ENCODE measurements at places on chromosomes 4 and X.

GRCh38 chr4:86678796-86679195 is 84.7 kb downstream of the PTPN13 start:
- no peak for ATAC-seq

DNA sequence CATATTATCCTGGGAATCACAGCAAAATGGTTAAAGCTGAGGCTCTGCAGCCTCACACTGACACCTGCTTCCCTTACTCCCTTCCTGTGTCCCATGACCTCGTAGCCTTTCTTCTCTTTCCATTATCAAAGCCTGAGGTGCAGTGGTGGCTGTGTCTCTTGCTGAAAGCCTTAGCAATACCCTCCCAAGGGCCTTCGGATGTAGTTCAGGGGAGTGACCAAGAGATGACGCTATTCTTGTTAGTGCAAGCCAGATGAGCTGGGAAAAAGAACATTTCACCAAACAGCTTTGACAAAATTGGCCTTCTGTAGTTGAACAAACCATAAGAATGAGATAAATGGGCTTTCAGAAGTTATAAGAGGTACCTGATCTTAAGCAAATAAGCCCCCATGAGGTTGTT is 31.6 kb downstream of the SMIM10L2A start:
- no peak for ATAC-seq

DNA sequence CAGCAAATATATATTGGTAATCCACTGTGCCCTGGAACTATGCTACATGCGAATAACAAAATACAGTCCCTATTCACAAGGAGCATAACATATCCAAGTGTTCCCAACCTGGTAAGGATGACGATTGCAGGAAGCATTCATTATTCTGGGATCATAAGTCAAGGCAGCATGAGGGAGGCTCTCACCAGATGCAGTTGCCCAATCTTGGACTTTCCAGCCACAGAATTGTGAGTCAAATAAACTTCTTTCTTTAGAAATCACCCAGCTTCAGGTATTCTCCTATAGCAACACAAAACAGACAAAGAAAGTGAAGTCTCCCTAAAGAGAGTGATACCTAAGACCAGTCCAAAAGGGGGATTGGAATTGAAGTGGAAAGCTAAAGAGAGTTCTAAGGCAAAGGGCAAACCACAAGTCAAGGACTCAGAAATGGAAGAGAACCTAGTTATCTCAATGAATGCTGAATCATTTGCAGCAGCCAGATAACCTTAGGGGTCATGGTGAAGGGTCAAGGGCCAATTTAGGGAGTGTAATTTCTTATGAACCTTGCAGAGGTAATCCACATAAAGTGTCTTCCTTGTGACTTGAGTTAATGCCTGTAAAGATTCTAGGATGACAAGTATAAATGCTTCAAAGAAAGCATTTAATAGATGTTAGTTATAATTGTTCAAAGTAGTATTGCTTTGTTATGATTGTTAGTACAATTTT is 103.1 kb upstream of the PCDH7 start:
- ATAC-seq = no peak

- ATAC-seq = no peak
Measured at GRCh38 chrX:129622757-129623301, 31.9 kb downstream of the APLN start.

DNA sequence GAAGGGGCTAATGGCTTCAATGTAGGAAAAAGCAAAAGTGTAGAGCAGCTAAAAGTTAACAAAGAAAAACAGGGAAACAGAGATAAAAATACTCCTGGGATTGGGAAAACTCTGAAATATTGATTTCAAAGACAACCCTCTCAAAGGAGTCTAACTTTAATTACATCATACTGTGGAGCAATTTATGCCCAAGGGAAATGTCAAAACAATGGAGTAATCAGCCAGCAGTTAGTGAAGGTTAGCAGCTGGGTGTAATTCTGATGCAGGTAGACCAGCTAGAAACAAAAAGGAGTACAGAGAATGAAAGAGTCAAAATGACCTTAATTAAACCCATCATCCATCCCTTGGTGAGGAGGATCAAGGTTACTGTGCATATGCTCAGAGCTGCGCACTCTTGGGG is 169.0 kb downstream of the ADAM29 start:
- ATAC-seq = no peak

GRCh38 chr4:176979416-176979815 is 186.7 kb upstream of the VEGFC start:
- ATAC-seq = no peak

DNA sequence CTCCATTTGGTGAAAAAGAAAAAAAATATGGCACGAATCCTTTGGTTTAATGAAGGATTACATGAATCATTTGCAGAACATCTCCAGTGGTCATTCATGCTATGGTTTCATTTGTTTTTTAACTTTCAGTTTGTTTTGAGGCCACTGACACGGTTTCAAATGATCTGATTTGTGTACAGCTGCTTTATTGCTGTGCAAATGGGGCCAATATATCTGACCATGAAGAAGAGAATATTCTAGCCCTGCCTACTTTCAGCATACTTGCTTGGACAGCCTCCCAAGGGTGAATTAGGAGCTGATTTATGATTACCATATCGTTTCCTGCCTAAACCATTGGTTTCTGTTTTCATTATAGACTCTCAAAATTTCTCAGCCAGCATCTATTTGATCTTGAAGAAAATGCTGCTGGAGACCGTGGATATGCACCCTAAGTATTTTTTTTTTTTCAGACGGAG is 30.7 kb downstream of the SPARCL1 start:
- ATAC-seq = no peak

DNA sequence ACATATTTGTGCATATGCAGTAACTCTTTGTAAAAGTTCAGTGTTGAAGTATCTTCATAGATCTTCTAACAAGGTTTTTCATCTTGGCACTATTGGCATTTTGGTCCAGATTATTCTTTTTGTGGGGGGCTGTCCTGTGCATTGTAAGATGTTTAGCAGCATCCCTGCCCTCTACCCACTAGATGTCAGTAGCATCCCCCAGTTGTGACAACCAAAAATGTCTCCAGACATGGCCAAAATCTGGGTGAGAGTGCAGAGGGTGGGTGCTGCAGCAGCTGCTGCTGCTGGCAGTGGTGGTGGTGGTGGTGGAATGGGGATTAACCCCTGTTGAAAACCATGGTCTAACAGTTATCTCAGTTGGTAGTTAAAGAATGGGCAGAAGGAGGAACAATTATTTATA is 370.0 kb downstream of the GPAT3 start:
- no peak for ATAC-seq

GRCh38 chr4:185738820-185739219 is 73.2 kb downstream of the SORBS2 start:
- ATAC-seq = no peak

DNA sequence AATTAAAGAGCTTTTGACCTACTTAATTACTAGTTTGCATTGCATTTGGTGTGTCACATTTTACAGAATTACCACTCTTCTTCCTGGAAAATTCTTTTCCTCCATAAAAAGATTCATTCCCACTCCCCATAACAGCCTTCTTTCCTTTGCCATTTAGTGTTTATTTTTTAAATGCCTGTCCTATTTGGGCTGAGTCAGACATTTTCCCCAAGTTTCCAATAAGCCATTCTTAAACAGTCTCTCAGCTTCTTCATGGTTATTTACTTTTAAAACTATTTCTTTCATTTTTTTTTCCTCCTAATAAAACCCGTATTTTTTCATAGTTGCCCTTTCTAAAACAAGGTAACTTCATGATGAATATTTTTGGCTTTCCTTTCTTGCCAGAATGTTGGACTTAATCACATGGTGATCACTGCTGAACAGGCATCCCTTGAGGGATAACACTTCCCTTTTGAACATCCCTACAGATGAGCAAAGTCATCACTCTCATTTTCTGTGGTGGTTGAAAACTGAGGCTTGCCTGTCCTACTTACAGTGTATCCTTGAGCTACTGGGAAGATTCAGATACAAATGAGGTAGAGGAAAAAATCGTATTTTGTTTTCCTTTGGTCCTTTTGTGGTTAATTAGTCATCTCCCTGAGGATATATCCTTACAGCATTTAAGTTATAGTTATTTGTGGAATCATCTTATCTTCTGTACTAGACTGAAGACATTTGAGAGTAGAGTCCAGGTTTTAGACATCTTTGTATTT is 520.5 kb upstream of the NR3C2 start:
- ATAC-seq = no peak

- ATAC-seq = peak; percentile 62
Measured at GRCh38 chrX:989959-990510, 222.4 kb downstream of the CRLF2 start.

DNA sequence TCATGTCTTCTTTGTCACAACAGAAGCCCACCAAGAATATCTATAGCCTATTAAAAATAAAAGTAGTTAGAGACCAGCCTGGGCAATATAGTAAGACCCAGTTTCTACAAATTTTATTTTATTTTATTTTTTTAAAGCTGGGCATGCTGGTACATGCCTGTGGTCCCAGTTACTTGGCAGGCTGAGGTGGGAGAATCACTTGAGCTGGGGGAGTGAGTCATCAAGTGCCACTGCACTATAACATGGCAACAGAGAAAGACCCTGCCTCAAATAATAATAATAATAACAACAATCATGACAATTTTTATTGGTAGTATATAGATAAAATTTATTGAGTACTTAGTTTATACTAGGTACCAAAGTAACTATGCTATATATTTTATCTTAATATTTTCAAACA is 93.0 kb upstream of the NPFFR2 start:
- ATAC-seq = no peak

GRCh38 chr4:80521438-80521837 is 185.9 kb downstream of the CFAP299 start:
- no peak for ATAC-seq

- peak; percentile 83 for ATAC-seq
Measured at GRCh38 chrX:15233416-15234015, 36.4 kb downstream of the ASB9 start.

GRCh38 chr4:139779691-139780090 is 114.1 kb downstream of the MGST2 start:
- no peak for ATAC-seq

DNA sequence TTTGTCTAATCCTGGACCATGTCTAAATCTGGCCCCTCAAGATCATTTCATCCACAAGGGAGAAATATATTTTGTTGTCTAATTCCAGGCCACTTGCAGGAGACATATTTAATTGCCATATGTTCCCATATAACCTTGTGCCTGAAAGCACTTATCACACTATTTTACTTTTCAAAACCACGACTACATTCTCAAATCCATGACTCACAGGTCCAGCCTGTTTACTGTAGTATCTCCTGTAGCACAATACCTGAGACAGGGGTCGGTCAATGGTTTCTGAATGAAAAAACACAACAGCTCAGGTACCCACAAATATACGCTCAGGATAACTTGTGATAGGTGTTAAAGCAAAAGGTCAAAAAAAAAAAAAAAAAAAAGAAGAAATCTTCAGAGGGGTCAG is 60.9 kb downstream of the SEC24D start:
- no peak for ATAC-seq

- no peak for ATAC-seq
Measured at GRCh38 chrX:152912641-152913040, 14.8 kb downstream of the ZNF185 start.

- no peak for ATAC-seq
Measured at GRCh38 chr4:19659101-19659500, 592.6 kb upstream of the SLIT2 start.

DNA sequence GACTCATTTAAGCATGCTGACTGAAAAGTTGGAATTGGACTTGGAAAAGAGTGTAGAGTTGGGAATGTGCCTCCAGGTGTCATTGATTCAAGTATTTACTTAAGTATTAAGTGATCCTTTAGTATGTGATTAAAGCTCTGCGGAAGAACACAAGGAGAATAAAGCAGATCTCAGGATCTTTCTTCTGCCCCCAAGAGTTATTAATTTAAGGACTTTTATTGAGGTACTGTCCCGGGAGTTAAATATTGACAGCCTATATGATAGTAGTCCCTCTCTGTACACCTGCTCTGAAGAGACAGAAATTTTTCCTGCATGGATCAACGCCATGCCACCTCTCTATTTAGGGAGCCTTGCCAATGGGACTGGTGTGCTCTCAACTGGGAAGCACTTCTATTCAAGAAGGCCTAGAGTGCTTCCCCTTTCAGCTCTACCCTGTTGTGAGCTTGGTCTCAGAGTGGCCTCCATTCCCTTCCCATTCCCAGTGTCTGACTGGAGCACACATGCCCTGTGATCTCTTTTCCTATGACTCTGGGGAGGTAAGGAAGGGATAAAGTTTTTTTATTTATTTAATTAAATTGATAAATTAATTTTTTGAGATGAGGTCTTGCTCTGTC is 75.9 kb downstream of the SHISA3 start:
- no peak for ATAC-seq
